ENCODE measurements at places on chromosomes 4 and X.
A peak's percentile ranks its signal among the peaks of the same experiment; 100 is the strongest.

DNA sequence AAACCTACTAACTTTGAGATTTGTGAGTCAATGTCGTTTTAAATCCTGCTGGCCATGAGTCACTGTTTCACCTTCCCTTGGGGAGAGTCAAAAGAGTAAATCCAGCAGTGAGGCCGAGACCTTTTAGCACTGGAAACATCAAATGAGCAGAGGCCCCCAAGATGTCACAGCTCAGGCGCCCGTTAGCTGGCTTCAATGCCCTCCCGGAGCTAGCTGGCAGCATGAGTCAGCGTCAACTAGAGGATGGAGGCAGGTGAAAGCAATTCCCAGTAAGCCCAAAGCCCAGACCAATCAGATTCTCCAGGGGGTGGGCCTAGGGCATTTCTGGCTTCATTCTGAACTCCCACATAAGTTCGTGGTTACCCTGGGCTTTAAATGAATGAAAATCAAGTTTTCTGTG, 170.9 kb downstream of the CLCN4 start:
- no peak for DNase-seq
- H3K4me1 ChIP-seq = no peaks in the 10 kb centered on the region
- no peaks in the 10 kb centered on the region for H3K27me3 ChIP-seq

- no peaks in the 10 kb centered on the region for H3K4me1 ChIP-seq
- no peaks in the 10 kb centered on the region for H3K27me3 ChIP-seq
- no peak overlapping the region for H3K27ac ChIP-seq
- H3K36me3 ChIP-seq = no peaks in the 10 kb centered on the region
- DNase-seq = no peak
Observed at GRCh38 chr4:181911420-181911819, 331.8 kb upstream of the TENM3 start.

- peaks cover 23% of the 10 kb centered on the region for H3K36me3 ChIP-seq
- no peaks in the 10 kb centered on the region for H3K27me3 ChIP-seq
- no peak for DNase-seq
Observed at GRCh38 chr4:118742050-118742449, 56.9 kb downstream of the METTL14 start.

- H3K36me3 ChIP-seq = no peaks in the 10 kb centered on the region
- no peak for DNase-seq
- peak overlapping the region; percentile 76 for H3K27ac ChIP-seq
Observed at GRCh38 chr4:85780664-85781063, 305.7 kb downstream of the ARHGAP24 start.

- no peaks in the 10 kb centered on the region for H3K4me1 ChIP-seq
- H3K27ac ChIP-seq = no peak overlapping the region
- H3K36me3 ChIP-seq = no peaks in the 10 kb centered on the region
- no peak for DNase-seq
- H3K27me3 ChIP-seq = no peaks in the 10 kb centered on the region
Observed at GRCh38 chr4:26943391-26943790, 82.8 kb downstream of the STIM2 start.

DNA sequence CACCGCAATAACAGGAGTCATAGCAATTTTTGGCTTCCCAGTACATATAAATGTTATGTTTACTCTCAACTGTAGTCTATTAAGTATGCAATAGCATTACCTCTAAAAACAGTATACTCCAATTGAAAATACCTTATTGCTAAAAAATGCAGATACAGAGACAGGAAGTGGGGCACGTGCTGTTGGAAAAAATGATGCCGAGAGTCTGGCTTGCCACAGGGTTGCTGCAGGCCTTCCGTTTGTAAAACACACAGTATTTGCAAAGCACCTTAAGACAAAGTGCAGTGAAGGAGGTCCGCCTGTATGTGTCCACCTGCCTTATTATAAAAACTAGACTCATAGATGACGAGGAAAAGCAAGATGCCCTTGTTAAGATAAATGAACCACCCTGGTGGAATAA, 23.5 kb downstream of the CD99 start:
- no peak for DNase-seq
- no peak overlapping the region for H3K27ac ChIP-seq
- peaks cover 55% of the 10 kb centered on the region for H3K36me3 ChIP-seq
- H3K4me3 ChIP-seq = no peak overlapping the region
- no peaks in the 10 kb centered on the region for H3K27me3 ChIP-seq
- H3K4me1 ChIP-seq = peaks cover 25% of the 10 kb centered on the region

GRCh38 chr4:159366966-159367780, 264.3 kb downstream of the RAPGEF2 start:
- H3K27me3 ChIP-seq = no peaks in the 10 kb centered on the region
- no peak overlapping the region for H3K4me3 ChIP-seq
- H3K4me1 ChIP-seq = peaks cover 7% of the 10 kb centered on the region

DNA sequence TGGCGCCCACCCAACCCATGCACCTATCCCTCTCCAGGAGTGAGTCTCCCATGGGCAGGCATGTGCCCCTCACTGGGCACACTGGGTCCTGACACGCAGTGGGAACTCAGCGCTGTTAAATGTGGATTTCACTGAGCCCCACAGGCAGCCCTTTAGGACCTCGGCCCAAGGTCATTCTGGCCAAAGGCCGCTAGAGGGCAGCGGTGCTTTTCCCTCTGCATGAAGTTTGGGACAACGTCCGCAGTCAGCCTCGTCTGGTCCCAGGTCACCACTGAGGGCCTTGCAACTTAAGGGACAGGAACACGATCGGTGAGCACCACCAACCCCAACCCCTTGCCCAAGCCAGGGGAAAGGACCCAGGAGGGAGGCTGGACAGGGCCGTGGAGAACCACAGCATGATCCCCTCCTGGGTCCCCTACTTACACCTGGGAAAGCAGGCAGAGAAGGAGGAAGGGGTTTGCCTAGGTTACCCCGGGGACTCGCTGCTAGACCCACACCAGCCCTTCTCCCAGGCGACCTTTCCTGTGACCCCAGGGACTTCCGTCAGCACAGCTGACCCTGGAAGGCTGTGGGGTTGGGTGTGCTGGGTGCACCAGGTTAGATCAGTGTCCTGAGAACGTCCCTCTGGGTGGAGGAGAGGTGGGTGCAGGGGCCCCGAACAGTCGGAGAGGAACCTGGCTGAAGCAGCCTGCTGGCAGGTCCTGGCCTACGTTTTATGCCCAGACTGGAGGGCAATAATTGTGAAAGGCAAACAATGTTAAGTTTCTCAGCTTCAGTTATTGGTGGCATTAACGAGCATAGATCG, 24.0 kb downstream of the CYTL1 start:
- H3K36me3 ChIP-seq = no peaks in the 10 kb centered on the region
- no peaks in the 10 kb centered on the region for H3K4me1 ChIP-seq
- DNase-seq = peak; percentile 81
- H3K27me3 ChIP-seq = no peaks in the 10 kb centered on the region
- no peak overlapping the region for H3K4me3 ChIP-seq

- DNase-seq = no peak
- no peak overlapping the region for H3K4me3 ChIP-seq
- H3K4me1 ChIP-seq = peaks cover 8% of the 10 kb centered on the region
Observed at GRCh38 chr4:183848805-183849204, 56.3 kb upstream of the STOX2 start.

DNA sequence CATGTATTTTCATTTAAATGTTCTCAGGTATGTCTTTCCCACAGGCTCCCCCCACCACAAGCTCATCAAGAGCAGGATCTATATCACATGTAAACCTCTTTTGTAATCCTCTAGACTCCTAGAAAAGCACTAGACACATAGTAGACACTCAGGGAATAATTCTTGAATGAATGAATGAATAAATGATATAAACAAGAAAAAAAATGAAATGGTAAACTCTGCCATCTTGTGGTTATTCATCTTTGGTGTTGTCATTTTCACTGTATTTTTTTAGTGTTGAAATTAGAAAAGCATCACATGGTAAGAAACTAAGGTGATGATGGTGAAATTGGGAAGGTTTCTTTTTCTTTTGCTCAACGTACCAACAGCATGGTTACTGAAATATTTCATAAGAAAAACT, 34.2 kb upstream of the C1GALT1C1 start:
- no peaks in the 10 kb centered on the region for H3K27me3 ChIP-seq
- H3K4me1 ChIP-seq = no peaks in the 10 kb centered on the region
- no peak for DNase-seq

- no peaks in the 10 kb centered on the region for H3K4me1 ChIP-seq
- no peaks in the 10 kb centered on the region for H3K36me3 ChIP-seq
- no peaks in the 10 kb centered on the region for H3K27me3 ChIP-seq
Observed at GRCh38 chrX:16897445-16897844, 27.3 kb upstream of the RBBP7 start.

DNA sequence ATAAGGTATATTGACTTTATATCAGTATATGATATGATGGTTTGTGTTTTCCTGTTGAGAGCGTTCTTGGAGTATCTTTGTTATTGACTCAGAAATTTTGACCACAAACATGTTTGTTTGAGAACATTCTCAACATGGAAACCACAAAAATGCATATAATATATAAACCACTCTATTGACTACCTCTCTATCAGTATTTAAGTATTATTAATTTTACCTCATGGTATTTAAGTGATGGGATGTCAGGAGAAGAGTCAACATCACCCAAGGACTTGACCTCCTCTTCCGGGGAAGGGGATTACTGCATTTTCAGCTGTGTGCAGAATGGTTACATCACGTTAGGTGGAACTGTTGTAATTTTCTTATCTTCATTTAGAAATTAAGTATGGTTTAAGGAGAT, 54.3 kb upstream of the PUDP start:
- H3K36me3 ChIP-seq = no peaks in the 10 kb centered on the region
- H3K27me3 ChIP-seq = no peaks in the 10 kb centered on the region
- no peak overlapping the region for H3K4me3 ChIP-seq
- DNase-seq = no peak

DNA sequence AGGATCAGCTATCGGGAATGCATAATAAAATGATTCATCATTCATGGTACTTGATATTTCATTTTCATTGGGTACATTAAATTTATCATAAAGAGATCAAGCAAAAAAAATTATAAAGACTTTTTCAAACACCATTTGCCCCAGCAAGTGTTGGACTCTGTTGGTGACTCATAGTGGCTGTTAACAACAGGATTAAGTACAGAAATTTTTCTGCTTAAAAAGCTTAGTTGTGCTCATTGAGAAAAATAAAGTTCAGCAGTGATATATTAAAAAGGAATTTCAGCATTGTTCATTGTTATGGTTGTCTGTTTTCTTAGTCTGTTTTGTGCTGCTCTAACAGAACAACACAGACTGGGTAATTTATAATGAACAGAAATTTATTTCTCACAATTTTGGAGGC, 86.2 kb upstream of the PCDH10 start:
- H3K27ac ChIP-seq = no peak overlapping the region
- no peak overlapping the region for H3K4me3 ChIP-seq
- H3K4me1 ChIP-seq = no peaks in the 10 kb centered on the region
- DNase-seq = no peak
- no peaks in the 10 kb centered on the region for H3K36me3 ChIP-seq
- no peaks in the 10 kb centered on the region for H3K27me3 ChIP-seq

GRCh38 chr4:99029018-99029735, 33.7 kb downstream of the METAP1 start:
- DNase-seq = no peak
- H3K27me3 ChIP-seq = no peaks in the 10 kb centered on the region
- H3K4me1 ChIP-seq = peaks cover 6% of the 10 kb centered on the region

DNA sequence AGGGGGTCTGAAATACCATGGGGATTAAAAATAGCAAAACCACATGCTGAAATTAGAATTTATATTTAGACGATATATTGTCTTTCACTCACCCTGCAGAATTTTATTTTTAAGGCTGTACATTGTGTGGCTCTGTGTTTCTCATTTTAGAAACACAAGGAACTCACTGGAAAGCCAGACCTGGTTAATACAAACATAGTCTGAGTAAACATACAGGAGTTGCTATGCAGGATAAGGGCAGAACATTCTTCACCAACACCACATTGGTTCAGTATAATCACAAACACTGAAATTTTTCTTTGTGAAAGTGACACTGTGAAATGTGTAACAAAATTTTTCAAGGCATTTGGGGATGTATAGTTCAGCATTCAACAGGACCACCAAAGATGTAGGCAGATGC, 115.5 kb downstream of the ARX start:
- no peaks in the 10 kb centered on the region for H3K27me3 ChIP-seq
- no peaks in the 10 kb centered on the region for H3K36me3 ChIP-seq

DNA sequence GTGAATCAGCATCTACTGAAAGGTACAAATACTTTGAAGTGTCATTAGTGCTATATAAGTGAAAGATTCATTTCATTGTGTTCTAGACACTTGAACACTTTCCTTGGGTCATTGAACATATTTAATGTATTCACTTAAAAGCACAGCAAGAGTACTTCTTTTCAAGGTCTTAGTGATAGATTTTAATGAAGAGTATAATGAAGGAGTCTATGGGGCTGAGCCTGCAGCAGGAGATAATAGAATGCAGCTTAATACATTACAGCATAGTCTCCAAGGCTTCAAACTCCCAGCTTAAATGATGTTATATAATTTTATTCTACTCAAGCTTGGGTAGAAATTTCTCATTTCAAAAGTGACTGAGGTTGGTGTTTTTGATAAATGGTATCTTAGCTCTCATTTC, 66.1 kb upstream of the VEGFC start:
- no peaks in the 10 kb centered on the region for H3K27me3 ChIP-seq
- no peaks in the 10 kb centered on the region for H3K36me3 ChIP-seq
- H3K4me1 ChIP-seq = no peaks in the 10 kb centered on the region
- no peak for DNase-seq
- H3K27ac ChIP-seq = no peak overlapping the region
- no peak overlapping the region for H3K4me3 ChIP-seq

DNA sequence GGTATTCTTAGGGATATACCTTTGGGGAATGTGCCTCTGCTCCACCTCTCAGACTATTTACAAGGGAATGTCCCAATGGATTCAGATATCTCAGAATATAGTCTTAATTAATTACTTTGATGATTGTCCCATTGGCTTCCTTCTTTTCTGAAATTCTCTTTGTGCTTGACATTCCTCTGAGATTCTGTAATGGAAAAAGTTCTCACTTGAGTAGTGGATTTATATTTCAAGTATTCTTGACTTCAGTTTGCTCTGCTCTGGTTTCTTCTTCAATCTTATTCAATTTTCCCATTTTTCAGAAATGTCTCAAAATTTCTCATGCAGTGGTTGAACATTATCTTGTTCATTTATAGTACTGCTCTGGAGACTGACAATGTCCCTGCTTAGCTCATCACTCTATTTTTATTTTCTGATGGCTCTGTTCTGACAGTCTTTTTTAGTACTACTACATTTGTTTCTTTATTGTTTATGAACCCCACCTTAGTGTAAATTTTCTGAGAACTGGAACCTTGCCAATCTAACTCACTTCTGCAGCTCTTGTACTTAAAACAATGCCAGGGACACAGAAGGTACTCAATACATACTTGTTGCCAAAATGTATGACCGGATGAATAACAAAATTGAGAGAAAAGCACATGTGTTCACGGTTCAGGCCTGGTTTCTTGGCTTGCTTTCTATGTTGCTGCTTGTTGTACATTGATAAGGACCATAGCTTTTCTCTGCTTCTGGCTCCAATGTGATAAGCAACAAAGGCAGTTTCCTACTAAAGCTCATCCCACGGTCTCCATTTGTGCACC, 471.7 kb downstream of the GASK1B start:
- no peaks in the 10 kb centered on the region for H3K36me3 ChIP-seq
- no peak overlapping the region for H3K27ac ChIP-seq
- H3K4me1 ChIP-seq = no peaks in the 10 kb centered on the region
- DNase-seq = no peak
- no peaks in the 10 kb centered on the region for H3K27me3 ChIP-seq

GRCh38 chrX:131821945-131822622, 201.0 kb upstream of the STK26 start:
- no peaks in the 10 kb centered on the region for H3K4me1 ChIP-seq
- H3K36me3 ChIP-seq = no peaks in the 10 kb centered on the region
- no peak for DNase-seq
- H3K27ac ChIP-seq = no peak overlapping the region
- H3K27me3 ChIP-seq = no peaks in the 10 kb centered on the region

- H3K27me3 ChIP-seq = no peaks in the 10 kb centered on the region
- no peak for DNase-seq
- no peak overlapping the region for H3K4me3 ChIP-seq
- H3K4me1 ChIP-seq = no peaks in the 10 kb centered on the region
- no peaks in the 10 kb centered on the region for H3K36me3 ChIP-seq
- H3K27ac ChIP-seq = no peak overlapping the region
Observed at GRCh38 chrX:83260288-83260687, 247.8 kb upstream of the POU3F4 start.
